ENCODE measurements at places on chromosomes 5 and 9.

DNA sequence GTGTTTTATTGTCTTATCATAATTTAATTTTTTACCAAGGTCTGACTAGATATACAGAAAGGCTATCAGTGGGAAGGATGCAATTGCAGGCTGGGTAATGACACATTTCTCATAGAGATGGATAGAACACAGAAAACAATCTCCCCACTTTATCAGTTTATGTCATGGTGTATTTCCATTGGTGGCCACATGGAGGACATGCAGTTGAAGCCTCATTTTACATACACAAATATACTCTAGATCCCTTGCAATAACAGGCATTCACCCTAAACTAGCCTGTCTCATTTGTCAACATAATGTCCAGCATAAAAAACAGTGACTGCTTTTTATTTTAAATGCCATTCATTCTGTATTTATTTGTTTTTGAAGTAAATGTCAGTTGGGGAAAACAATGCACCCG is 526.3 kb downstream of the GABRG2 start:
- no peak for DNase-seq

- DNase-seq = no peak
Measured at GRCh38 chr5:155884041-155884440, 442.9 kb upstream of the SGCD start.

- no peak for DNase-seq
Measured at GRCh38 chr9:211036-211435, 3.6 kb upstream of the DOCK8 start.

- DNase-seq = no peak
Measured at GRCh38 chr9:93303258-93303771, 119.4 kb downstream of the WNK2 start.

DNA sequence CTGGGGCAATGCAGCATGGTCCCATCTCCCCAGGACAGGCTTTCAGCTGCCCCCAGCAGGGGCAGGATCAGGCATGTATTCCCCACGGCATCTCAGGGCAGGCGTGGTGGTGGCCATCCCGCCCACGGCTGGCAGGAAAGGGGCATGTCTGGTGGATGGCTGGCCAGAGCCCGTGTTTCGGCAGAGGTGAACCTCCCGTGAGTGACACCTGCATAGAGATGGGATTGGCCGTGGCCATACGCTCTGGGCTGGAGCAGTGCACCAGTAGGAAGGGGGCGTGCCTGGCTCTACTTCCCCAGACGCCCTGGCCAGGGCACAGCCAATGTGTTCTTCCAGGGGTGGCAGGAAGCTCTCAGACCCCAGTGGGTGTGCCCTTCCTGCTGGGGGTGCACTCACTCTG is 139.1 kb downstream of the ZNF354C start:
- DNase-seq = no peak

DNA sequence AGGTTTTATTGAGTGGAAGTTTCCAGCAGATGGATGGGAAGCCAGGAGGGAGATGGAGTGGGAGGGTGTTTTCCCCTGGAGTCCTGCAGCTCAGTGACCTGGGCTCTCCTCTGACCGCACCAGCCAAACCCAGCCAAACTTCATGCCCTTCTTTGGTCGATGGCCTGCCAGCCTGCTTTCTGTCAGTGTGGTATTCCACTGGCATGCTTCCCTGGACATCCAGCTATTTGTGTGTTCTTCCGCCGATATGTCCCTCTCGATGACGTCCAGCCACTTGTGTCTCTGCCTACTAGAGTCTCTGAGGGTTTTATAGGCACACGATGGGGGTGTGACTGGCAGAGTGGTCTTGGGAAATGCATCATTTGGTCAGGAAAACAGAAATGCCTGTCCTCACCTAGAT is 33.8 kb downstream of the GPBP1 start:
- no peak for DNase-seq
